ENCODE measurements at places on chromosomes 7 and 10.

GRCh38 chr10:96044736-96045135 is 1.4 kb downstream of the CCNJ start:
- DNase-seq, result no peak

DNA sequence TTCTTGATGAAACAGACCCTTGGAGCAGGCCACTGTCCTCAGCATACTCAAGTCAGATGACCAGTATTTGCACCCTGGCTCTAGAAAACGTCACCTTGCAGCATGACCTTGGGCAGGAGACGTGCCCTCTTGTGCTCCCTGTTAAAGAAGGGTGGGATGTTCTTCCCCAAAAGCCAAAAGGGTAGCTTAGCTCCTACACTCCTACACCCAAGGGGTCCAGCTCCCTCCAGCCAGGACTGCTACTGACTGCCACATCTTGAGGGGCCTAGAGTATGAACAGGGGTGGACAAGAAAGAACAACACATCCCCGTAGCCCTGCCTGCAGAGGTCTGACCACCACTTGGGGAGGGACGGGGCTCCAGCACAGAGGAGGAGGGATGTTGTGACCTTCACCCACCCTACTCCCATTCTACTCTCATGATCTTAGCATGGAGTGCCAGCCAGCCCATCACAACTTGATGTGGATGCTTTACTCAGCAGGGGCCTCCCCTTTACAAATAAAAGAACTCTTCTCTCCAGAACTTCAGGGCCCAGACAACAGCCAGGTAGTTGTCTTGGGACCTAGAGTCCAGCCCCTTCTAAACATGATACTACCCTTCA is 165.3 kb upstream of the ZMIZ1 start:
- no peak for DNase-seq

DNA sequence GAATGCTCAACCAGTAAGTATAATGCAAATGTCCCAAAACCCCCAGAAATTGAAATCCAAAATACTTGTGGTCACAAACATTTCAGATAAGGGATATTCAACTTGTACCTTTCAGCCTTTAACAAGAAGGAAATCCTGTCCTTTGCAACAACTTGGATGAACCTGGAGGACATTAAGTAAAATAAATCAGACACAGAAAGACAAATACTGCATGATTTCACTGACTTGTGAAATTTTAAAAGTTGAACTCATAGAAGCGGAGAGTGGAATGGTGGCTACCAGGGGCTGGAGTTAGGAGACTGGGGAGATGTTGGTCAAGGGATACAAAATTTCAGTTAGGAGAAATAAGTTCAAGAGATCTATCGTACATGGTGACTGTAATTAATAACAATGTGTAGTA is 187.6 kb downstream of the DNAH11 start:
- DNase-seq, result no peak

- DNase-seq, result no peak
Observed at GRCh38 chr7:95097851-95098250, 190.5 kb downstream of the PPP1R9A start.

- DNase-seq, result no peak
Observed at GRCh38 chr7:20786779-20787659, at the start of gene SP8. Gene SP8, minus strand, starts transcription at chr7:20786886. Its CDS starts 88 bp downstream, at chr7:20786798.

DNA sequence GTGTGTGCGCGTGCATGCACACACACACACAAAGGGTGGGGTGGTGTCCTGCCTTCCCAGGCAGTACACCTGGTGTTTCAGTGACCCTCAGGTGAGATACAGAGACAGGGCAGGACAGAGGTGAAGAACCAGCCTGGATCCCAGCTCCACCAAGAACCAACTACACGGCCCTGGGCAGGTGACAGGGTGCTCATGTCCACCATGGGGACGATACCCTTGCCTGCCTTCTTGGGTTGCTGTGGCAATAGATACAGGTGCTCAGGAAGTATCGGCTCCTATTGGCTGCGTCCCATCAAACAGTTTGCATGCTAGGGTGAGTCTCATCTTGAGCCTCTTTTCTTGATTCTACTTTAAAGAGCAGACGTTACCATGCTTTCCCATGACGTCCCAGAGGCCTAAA is 33.7 kb upstream of the CXCL12 start:
- DNase-seq, result no peak

DNA sequence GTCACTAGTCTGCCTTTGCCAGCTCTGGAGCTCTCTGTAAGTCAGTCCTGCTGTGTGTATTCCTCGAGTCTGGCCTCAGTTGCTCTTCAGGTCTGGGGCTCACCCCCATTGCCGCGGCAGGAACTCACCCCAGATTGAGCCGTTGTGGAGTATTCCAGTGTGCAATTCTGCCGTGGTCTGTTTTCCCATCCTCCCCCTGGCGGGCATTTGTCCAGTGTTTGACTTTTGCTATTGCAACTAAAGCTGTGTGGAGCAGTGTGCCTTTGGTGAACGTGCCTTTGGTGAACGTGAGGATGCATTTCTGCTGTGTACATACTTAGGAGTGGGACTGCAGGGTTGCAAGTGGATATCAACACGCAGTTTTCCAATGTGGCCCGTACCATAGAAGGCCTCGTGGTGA is 134.5 kb downstream of the FAM53B start:
- DNase-seq, result no peak

DNA sequence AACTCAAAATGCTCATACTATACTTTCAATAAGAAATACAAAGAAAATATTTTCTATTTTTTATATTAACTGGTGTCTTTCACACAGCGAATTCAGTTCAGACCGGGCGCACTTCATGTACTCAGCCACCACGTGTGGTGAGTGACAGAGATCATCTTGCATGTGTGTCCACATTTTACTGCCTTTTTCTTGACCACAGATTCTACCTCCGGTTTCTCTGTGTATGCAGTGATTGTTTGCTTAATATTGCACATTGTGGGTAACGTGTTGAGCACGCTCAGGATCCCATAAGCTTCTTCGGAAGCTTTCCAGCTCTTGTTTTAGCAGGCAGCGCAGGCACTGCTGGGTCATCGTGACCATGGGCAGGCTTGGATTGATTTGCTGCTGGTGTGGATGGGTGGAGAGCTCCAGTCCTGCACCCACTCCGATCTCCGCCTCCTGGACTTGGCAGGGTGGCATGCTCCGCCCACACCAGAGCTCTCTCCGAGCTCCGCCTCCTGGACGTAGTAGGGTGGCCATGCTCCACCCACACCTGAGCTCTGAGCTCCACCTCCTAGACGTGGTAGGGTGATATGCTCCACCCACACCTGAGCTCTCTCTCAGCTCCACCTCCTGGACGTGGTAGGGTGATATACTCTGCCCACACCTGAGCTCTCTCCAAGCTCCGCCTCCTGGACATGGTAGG is 253.3 kb downstream of the DIP2C start:
- DNase-seq, result no peak

DNA sequence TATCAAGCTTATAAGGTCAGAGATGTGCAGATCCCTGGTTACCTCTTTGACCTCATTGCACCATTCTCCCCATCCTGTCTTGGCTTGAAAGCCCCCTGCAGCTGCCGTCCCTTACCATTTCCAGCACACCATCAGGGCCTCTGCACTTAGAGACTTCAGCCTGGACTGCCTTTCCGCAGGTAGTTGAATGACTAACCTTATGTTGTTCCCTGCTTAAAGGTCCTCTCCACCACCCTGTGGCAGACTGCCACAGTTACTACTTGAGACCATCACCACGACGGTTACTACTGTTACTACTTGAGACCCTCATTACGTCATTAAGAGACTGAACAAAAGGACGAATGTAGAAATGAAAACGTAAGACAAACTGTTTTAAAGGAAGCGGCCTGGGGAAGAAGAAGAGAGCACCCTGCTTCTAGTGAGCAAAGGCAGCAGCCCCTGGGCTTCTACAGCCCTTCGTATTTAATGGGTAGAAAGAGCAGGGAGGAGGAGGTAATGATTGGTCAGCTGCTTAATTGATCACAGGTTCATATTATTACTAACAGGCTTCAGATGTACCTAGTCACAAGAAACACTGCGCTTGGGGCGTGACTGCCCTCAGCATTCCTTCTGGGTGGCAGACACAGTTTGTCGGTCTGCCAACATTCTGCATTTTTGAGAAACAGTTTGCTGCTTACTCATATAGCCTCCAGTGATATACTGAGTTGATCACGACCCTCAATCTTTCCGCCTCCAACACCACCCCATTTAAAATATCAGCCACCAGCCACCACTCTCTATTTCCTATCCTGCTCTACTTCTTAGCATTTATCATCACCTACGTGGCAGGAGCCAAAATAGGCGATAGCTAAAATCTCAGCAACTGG is 74.1 kb upstream of the PARD3 start:
- DNase-seq, result no peak

GRCh38 chr7:80740778-80741545 is 102.5 kb downstream of the CD36 start:
- DNase-seq, result no peak

GRCh38 chr10:128122931-128123330 is 3.3 kb downstream of the MKI67 start:
- no peak for DNase-seq

DNA sequence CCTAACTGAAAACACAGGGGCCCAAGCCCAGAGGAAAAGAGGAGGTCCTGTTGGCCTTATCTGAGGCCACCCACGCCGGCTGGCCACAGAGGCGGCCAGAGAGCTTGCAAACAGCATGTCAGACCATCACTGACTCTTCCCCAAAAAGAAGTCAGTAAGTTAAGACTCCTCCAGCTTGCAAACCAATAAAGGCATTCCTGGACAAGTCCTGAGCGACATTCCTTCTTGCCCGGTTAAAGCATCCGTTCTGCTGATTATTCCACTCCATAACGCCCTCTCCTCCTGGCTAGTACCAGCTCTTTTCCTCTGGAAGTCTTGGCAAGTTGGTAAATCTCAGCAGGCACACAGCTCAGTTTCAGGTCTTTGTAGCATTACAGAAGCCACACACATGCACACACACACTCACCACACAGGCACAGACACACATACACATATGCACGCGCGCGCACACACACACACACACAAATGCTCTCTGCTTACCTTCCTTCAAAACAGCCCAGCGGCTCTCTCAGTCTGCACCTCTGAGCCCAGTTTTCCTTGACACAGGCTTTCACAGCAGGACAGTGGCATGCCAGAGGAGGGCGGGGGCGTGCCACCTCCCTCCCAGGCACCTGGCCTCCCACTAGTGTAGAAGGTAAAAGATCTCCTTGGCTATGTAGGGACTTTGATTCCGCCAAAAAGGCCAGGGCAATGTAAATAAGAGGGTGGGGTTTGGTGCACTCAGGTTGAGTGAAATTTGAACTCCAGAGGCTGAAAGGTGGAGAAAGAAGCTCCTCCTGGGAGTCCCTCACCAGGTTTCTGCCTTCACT is 201.4 kb downstream of the TNS3 start:
- no peak for DNase-seq

DNA sequence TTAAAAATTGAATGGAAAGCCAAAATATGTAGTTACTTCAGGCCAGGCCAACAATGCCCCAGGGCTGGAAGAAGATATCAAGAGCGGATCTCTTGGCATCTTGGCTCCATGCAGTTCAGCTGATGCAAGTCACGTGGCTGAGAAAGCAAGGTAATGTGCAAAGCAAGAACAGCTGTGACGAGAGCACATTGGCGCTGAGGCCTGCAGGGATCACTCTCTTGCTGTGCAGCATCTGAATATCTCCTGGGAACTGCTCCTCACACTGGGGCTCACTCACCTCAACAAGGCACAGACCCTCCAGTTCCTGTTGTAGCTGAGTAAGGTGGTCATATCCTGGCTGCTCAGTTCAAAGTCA is 14.0 kb downstream of the AKR1B1 start:
- DNase-seq, result no peak

GRCh38 chr7:2307690-2308107 is 6.5 kb downstream of the SNX8 start:
- no peak for DNase-seq

DNA sequence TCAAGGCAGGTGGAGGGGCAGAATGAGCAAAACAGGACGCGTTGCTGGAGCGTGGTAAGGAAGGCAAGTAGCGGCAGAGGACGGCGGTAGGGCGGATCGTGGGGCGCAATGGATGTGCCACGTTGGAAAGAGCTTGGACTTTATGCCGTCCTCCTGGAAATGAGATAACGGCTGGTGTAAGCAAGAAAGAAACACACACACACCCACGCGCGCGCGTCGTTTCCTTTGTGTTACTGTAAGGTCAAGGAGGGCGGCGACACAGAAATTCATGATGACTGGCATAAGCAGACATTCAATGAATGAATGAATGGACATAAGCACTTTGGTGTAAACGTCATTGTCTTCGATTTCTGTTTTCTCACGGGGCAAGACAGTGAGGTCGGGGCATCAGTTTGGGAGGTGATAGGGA is 683 bp upstream of the ENTPD7 start:
- DNase-seq, result peak; percentile 5

DNA sequence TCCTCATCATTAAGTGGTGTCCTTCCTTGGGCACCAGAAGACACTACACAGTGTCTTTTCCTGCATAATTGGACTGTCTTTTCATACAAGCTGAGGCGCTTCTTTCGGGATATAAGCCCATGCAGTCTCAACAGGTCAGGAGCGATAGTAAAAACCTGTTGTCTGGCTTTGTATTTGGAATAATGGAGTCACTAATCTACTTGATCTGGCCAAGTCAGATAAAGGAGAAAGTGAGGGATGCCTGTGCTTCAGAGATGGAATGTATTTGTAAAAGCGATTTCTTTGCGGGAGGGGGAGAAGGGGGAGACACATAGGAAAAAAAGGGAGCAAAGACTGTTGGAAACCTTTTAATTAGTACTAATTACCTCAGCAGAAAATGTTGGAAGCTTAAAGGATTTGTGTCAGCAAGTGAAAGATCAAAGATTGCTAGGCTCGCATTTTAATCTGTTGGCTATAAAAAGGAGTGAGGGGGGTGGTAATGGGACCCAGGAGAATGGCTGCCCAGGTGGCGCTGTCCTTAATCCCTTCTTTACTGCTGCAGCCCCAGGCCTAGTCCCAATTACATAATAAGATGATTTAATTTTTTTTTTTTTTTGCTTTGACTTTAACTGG is 581.4 kb downstream of the LRMDA start:
- no peak for DNase-seq

- no peak for DNase-seq
Observed at GRCh38 chr7:102991540-102992214, 78.9 kb downstream of the LRRC17 start.

DNA sequence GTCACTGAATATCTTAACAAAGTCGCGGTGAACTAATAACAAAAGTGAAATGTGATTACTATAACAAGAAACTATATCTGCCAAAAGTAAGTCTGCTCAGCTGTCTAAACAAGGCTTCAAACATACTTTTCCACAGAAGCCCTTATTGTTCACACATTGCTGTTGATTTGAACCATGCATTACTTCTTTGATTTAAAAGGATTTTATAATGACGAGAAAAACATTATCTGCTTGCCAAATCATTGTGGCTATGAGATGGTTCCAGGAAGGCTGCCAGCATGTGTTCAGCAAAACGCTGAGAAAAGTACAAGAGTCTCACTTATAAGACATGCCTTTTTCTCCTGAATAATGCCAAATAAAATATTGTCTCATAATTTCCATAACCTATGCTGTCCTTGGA is 24.4 kb downstream of the RNF133 start:
- no peak for DNase-seq

DNA sequence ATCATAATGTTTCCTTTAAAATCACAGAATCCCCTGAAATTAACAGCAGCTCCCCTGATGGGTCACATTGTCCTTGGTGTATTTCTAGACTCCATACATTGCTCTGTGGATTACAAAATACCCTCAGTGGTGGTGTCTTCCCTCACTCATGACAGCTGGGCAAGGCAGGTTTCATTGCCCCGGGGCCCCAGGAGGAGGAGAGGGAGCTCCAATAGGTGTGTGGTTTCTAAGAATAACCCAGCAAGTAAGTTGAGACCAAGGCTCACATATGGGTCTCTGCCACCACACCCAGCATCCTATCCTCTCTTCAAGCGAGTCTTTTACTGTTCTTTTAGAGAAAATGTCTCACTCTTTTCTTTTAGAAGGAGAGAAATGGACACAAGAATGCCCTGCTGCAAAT is 63.6 kb downstream of the PKD1L1 start:
- no peak for DNase-seq

GRCh38 chr7:98423043-98423442 is 22.2 kb upstream of the BAIAP2L1 start:
- no peak for DNase-seq

All from T-cell (primary cell).